ENCODE measurements at places on chromosomes 5 and 9.

- DNase-seq, result no peak
These were observed 53.9 kb downstream of the CDH6 start for GRCh38 chr5:31247381-31247780.

DNA sequence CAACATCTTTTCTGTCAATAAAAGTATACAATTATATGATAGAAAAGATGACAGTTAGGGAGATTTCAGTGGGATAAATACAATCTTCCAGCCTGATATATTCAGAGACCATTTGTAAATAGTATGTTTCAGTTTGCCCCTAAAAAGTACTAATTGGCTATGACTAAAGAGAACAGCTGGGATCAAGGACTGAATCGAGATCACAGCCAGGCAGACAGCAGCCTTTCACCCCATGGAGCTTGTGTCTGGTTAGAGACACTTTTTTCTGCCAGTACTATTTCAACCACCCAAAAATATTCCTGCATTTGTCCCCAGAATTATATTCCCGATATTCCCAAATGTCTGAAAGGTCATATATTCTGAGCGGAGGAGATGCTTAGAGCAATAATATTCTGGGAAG, 577.3 kb upstream of the TLE4 start:
- no peak for DNase-seq

GRCh38 chr5:146540414-146540813, 24.4 kb upstream of the GPR151 start:
- no peak for DNase-seq

DNA sequence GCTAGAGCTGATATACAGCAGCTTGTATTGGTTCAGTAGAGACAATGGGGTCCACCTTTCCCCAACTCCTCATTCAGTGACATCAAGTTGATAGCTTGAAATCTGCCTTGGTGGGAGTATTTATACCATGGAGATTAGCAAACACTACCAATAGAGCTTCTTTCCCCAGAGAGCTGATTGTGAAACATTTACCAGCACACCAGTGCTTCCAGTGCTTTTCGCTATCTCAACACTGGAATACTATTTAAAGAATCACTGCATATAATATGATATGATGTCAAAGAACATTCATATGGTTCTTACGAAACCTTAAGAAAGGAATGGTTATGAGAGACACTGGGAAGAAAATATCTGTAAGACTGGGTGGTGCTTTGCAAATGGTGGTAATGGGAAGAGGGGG, 21.8 kb upstream of the RNF145 start:
- DNase-seq, result no peak

GRCh38 chr9:34158362-34158869, 20.4 kb upstream of the UBAP1 start:
- DNase-seq, result no peak

DNA sequence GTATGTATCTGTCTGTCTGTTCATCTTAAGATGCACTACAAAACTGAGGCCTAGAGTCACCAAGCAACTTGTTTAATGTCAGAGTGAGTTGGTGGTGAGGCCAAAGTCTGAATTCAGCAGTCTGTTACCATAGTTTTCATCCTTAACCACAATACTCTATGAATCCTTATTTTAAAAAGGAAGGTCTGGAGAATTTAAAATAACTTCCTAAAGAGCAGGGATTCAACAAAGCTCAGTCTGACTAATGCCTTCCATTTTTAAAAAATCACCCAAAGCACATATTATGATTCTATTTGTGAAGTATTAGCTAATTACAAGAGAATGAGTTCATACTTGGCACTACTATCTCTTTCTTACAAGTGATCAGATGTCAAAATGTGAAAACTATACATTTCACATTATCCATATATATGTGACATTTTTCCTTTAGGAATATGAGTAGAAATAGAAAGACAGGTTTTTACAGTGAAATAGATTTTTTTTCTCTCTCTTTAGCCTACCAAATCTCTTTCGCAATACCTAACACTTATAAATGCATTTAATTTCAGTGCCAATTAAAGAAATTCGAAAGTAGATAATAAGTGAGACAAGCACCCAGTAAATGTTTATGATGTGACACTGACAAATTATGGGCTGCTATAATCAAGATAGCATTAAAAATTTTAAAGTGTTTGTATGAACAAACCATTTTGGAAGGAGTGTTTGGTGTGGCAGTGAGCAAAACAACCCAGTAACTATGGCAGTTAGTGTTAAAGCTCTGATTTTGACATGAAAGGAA, 102.3 kb upstream of the CDKN2B start:
- no peak for DNase-seq

GRCh38 chr5:14627270-14627669, 37.2 kb upstream of the OTULIN start:
- no peak for DNase-seq

DNA sequence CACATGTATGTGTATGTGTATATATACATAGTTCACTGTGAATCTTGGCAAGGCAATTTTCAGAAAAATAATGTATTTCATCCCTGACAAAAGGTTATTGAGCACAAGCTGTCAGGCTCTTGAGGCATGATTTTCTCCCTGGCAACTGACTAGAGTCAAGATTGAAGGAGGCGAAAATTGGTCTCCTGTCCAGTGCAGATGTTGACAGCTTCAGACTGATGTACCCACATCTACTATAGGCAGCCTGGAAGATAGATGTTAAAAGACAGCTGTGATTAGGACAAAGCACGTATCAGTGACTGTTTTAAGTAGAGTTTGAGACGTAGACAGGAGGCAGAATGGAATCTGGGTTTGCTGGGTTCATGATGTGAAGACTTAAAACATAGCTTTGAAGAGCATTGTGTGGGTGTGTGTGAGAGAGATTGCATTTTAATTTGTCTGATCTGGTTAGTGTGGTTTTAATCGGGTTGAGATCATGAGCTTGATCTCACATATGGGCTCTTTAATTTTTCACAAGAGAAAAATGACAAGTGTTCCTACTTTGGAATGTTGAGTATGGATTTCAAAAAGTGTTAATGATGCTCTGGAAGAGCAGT, 39.1 kb downstream of the CTNNA1 start:
- peak; percentile 5 for DNase-seq

- DNase-seq, result no peak
These were observed 9.8 kb downstream of the SMIM23 start for GRCh38 chr5:171795381-171795780.

GRCh38 chr5:77770293-77771005, 5.7 kb downstream of the TBCA start:
- no peak for DNase-seq

GRCh38 chr9:126986506-126986951, 71.9 kb downstream of the RALGPS1 start:
- no peak for DNase-seq

GRCh38 chr9:73497796-73498195, 346.1 kb downstream of the ANXA1 start:
- DNase-seq, result no peak

DNA sequence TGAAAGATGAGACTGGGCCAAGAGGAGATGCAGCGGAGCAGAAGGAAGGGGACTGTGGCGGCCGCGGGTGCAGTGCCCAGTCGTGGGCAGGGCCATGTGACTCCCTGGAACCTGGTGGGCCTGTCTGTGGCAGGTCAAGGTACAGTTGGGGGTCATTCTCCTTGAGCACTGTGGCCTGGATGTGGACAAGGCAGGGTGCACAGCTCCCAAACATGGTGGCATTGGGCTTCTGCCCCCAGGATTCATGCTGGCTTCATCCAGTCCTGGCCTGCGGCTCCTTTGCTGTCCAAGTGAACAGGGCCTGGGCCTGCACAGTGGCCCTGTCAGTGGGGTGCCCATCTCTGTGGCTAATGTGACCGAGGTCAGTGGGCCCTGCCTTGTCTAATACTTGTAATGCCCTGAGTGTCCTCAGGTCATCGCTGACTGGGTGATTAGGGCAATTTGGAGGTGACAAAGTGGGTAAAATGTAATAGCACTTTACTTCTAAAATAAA, 39.9 kb downstream of the CEP72 start:
- no peak for DNase-seq

- DNase-seq, result peak; percentile 72
These were observed 102.3 kb downstream of the ENTREP1 start for GRCh38 chr9:69427286-69427685.

DNA sequence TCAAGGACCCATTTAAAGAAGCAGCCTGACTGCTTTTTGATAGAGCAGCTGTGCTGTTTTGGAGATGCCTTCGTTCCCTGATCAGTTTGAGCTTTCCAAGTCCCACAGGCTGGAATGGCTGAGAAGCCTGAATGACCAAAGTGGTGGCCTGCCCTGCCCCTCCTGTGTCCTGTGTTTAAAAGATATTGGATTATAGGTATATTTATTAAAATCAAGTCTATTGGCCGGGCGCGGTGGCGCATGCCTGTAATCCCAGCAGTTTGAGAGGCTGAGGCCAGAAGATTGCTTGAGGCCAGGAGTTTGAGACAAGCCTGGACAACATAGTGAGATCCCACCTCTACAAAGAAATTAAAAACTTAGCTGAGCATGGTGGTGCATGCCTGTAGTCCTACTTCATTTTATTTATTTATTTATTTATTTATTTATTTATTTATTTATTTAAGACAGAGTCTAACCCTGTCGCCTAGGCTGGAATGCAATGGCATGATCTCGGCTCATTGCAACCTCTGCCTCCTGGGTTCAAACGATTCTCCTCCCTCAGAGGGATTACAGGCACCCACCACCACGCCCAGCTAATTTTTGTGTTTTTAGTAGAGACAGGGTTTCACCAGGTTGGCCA, 87.7 kb downstream of the CACNA1B start:
- DNase-seq, result no peak

- DNase-seq, result no peak
These were observed 69.7 kb downstream of the TRIO start for GRCh38 chr5:14212838-14213237.

- DNase-seq, result no peak
These were observed 92.0 kb downstream of the DCP2 start for GRCh38 chr5:113068559-113068958.

DNA sequence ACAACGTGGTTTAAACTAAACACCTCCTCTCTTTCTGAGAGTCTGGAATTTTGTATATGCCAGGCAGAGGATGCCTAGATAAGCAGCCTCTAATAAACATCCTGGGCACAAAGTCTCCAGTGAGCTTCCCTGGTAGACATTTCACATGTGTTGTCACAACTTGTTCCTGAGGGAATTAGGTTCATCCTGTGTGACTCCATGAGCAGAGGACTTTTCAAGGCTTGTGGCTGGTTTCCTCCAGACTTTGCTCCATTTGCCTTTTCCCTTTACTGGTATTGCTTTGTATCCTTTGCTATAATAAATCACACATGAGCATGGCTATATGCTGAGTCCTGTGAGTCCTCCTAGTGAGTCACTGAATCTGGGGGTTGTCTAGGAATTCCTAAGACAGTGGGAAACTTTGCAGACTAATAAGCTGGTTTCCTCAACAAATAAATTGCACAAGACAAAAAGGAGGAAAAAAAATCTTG, 77.4 kb downstream of the NR2F1-AS1 start:
- no peak for DNase-seq

- no peak for DNase-seq
These were observed 59.9 kb upstream of the ALDH1B1 start for GRCh38 chr9:38332625-38333024.

GRCh38 chr9:13034694-13035002, 244.8 kb downstream of the MPDZ start:
- no peak for DNase-seq

- DNase-seq, result no peak
These were observed 48.4 kb downstream of the ADAMTS16 start for GRCh38 chr5:5188376-5189050.

- no peak for DNase-seq
These were observed 10.3 kb downstream of the FST start for GRCh38 chr5:53490747-53491146.

GRCh38 chr5:154647114-154647760, 107.9 kb upstream of the LARP1 start:
- no peak for DNase-seq

DNA sequence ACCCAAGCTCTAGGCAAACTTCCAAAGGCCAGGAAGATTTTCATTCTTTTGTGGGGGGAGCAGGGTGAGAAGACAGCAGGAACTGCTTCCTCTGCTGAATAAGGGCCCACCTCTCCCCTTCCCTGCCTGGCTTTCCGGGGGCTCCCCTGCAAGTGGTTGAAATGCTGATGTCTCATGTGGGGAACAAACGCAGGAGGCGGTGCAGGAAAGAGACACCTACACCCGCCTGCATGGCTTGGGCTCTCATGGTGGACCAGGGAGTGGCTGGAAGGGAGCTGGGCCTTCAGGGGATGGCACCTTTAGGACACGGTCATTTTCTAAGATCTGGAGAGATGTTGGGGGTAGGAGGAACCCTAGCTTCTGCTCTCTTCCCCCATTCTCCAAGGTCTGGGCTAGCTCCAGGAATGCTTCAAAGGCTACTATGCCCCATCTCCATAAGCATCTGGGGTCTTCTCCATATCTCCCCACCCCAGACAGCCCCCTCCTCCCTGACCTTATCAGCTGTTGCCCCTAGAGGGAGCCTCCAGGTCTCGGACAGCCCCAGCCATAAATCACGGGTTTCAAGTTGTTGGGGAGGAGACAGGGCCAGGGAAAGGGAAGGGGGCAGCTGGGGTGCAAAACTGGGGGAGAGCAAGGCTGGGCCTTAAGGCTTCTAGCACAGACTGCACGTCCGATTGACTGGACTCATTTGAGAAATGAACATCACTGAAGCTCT, 76.6 kb downstream of the PSD2 start:
- DNase-seq, result no peak

- no peak for DNase-seq
These were observed 86.5 kb upstream of the ANKRD55 start for GRCh38 chr5:56319526-56320181.

DNA sequence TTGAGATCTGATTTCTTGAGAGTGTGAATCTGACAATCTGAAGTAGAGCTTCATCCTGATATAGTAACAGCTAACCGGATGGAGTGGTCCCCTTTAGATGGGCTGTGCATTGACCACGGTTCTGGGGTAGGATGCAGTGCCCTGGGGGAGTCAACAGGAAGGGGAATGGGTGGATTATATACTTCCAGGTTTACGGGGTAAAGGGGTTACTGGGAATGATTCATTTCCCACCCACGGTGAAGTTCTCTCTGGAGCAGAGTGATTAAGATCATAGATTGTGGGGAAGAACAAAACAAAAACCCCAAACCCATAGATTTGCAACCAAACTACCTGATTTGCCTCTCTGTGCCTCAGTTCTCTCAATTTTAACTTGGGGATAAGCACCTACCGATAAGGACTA, 1.5 kb upstream of the B4GALT7 start:
- DNase-seq, result no peak

DNA sequence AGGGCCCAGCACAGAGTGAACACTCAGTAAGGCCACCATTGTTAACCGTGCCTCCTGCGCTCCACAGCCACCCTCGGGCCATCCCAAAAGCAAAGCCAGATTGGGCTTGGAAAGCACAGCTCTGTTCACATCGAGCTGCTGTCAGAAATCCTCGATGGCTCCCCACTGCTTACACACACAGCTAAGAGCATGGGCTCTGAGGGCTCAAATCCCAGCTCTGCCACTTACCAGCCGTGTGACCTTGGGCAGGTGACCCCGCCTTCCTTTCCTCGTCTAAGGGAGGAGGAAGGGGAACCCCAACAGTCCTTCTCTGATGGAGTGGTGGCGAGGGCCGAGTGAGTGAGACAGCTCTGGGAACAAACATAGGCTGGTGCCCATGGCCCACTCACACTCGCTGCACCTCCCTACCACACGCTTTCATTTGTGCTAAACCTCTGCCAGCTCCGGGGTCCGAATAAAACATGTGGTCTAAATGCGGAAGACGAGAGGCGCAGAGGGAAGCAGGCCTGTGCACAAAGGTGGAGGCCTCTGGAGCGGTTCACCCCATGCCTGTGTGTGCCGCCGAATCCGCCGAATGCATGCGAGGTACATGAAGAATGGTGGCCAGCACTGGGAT, 139.3 kb downstream of the PAX5 start:
- DNase-seq, result no peak
